Psoas muscle (tissue), 8 donors: ENCODE measurements at places on chromosomes 11 and 22. TPM values are rescaled to one million over a fixed set of nuclear protein-coding genes. Genes with fewer than 3 reads are reported as not detected.

- DNase-seq = no peak
- H3K36me3 ChIP-seq = no peaks in the 10 kb centered on the region
- no peaks in the 10 kb centered on the region for H3K27me3 ChIP-seq
- H3K4me1 ChIP-seq = no peaks in the 10 kb centered on the region
- H3K4me3 ChIP-seq = no peak overlapping the region
Observed at GRCh38 chr11:112806876-112807275, 154.3 kb upstream of the NCAM1 start.

- H3K36me3 ChIP-seq = peaks cover 8% of the 10 kb centered on the region
- H3K4me3 ChIP-seq = no peak overlapping the region
- DNase-seq = peak; percentile 67
- H3K4me1 ChIP-seq = peaks cover 42% of the 10 kb centered on the region
- no peaks in the 10 kb centered on the region for H3K27me3 ChIP-seq
- no peak overlapping the region for H3K27ac ChIP-seq
Observed at GRCh38 chr11:68383976-68384501, 71.6 kb downstream of the LRP5 start.

DNA sequence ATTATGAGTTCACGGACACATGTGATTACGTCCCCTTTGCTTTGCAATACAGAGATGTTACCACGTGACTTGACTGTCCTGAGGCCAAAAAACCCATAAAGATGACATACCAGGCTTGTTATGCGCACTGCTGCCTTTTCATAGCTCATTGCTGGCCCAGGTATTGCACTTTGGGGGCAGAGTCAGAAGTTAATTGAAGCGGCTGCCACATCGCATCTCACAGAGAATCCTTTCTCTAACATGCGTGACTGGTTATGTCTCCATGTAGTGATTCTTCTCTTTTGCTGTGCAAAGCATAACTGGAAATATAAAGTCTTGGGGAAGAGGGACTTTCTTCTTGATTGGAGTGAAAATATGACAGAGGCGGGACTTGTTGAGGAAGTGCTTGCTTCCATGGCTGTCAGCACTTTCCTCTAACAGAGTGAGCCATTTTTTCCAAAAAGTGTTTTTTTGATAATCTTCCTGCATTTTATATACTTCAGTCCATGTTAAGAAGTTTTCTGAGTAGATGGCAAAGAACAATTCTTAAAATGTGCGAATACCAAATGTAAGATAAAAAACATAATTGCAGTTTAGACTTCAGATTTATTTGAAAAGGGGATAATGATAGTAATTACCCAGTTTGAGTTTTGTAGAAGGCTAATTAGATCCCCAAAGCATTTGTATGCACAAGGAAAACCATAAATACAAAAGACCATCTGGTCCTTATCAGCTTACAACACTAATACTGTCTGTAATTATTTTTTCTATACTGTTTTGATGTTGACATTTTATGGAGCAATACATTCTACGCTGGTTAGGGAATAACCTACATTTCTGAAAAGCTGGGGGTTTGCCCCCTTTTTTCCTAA, 324.6 kb upstream of the MTNR1B start:
- H3K27ac ChIP-seq = no peak overlapping the region
- no peaks in the 10 kb centered on the region for H3K4me1 ChIP-seq
- peaks cover 2% of the 10 kb centered on the region for H3K27me3 ChIP-seq
- no peaks in the 10 kb centered on the region for H3K36me3 ChIP-seq
- no peak for DNase-seq
- no peak overlapping the region for H3K4me3 ChIP-seq

- DNase-seq = peak; percentile 79
- H3K36me3 ChIP-seq = no peaks in the 10 kb centered on the region
- H3K27ac ChIP-seq = peak overlapping the region; percentile 36
Observed at GRCh38 chr22:45552580-45553350, 50.1 kb downstream of the FBLN1 start.

GRCh38 chr11:60396382-60396781, at the start of gene MS4A14:
Gene MS4A14 (plus strand): TSS chr11:60396459. CDS start chr11:60396579, 120 bp downstream.
- H3K27me3 ChIP-seq = no peaks in the 10 kb centered on the region
- no peaks in the 10 kb centered on the region for H3K4me1 ChIP-seq
- no peaks in the 10 kb centered on the region for H3K36me3 ChIP-seq

- no peaks in the 10 kb centered on the region for H3K4me1 ChIP-seq
- DNase-seq = no peak
- H3K4me3 ChIP-seq = no peak overlapping the region
- no peaks in the 10 kb centered on the region for H3K36me3 ChIP-seq
- H3K27me3 ChIP-seq = no peaks in the 10 kb centered on the region
- no peak overlapping the region for H3K27ac ChIP-seq
Observed at GRCh38 chr11:80082406-80082805, 641.6 kb upstream of the TENM4 start.

GRCh38 chr22:30205281-30206115, 41.1 kb downstream of the LIF start:
- H3K27me3 ChIP-seq = no peaks in the 10 kb centered on the region
- peak overlapping the region; percentile 63 for H3K27ac ChIP-seq
- H3K36me3 ChIP-seq = no peaks in the 10 kb centered on the region
- DNase-seq = peak; percentile 85
- no peaks in the 10 kb centered on the region for H3K4me1 ChIP-seq
- H3K4me3 ChIP-seq = peak overlapping the region; percentile 4

- peaks cover 89% of the 10 kb centered on the region for H3K4me1 ChIP-seq
- no peak for DNase-seq
- peak overlapping the region; percentile 58 for H3K27ac ChIP-seq
- no peak overlapping the region for H3K4me3 ChIP-seq
Observed at GRCh38 chr11:47511917-47512316, 41.0 kb downstream of the CELF1 start.

GRCh38 chr11:64238076-64238475, 2.8 kb upstream of the FKBP2 start:
- no peak overlapping the region for H3K27ac ChIP-seq
- H3K4me3 ChIP-seq = no peak overlapping the region
- DNase-seq = no peak
- no peaks in the 10 kb centered on the region for H3K27me3 ChIP-seq
- H3K36me3 ChIP-seq = no peaks in the 10 kb centered on the region

DNA sequence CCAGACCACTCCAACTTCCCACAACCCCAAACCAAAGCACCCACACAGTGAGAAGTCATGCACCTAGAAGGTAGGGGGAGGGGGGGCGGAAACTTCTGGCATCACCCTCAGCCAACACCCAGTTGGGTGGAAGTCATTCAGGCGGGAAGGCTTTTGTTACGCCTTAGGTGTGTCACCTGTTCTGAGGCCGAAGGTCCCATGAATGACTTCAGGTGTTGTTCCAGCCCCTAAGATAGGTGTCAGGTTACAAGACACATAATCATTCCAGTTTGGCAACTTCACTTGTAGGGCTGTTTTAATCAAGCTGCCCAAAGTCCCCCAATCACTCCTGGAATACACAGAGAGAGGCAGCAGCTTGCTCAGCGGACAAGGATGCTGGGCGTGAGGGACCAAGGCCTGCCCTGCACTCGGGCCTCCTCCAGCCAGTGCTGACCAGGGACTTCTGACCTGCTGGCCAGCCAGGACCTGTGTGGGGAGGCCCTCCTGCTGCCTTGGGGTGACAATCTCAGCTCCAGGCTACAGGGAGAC, at the start of gene TMPRSS4:
Gene TMPRSS4, plus strand, starts transcription at position 325 of the 528 bp plus-strand sequence. CDS start 225 bp downstream, outside the sequence.
- H3K4me1 ChIP-seq = no peaks in the 10 kb centered on the region
- no peak within 1 kb of the TSS for H3K4me3 ChIP-seq
- no peaks in the 10 kb centered on the region for H3K27me3 ChIP-seq
- H3K36me3 ChIP-seq = no peaks in the 10 kb centered on the region
- no peak within 1 kb of the TSS for H3K27ac ChIP-seq
- no peak for DNase-seq

GRCh38 chr11:75810637-75811390, 4.2 kb upstream of the UVRAG start:
- no peak overlapping the region for H3K4me3 ChIP-seq
- H3K4me1 ChIP-seq = no peaks in the 10 kb centered on the region
- H3K27me3 ChIP-seq = no peaks in the 10 kb centered on the region

- H3K27ac ChIP-seq = peak overlapping the region; percentile 92
- H3K36me3 ChIP-seq = peaks cover 88% of the 10 kb centered on the region
- H3K27me3 ChIP-seq = no peaks in the 10 kb centered on the region
- DNase-seq = peak; percentile 48
Observed at GRCh38 chr22:25765016-25765367, 23.0 kb downstream of the MYO18B start.

DNA sequence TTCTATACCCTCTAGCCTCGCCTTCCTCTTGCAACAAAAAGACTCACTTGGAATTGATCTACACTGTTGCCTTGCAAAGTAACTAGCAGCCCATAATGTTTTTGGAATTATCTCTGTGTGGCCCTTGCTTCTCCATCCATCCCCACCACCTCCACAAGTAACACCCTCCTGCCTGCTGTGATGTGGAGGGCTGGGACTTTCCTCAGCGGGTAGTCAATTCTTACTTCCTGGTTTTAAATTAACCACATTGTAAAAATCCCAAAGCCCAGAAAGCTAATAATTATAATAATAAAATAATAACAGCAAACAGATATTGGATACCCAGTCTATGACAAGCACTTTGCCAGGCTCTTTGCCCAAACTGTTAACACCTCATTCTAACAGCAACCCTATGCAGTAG, 40.8 kb upstream of the GALNT18 start:
- H3K4me1 ChIP-seq = peaks cover 13% of the 10 kb centered on the region
- H3K27ac ChIP-seq = no peak overlapping the region
- H3K4me3 ChIP-seq = no peak overlapping the region
- no peaks in the 10 kb centered on the region for H3K27me3 ChIP-seq
- DNase-seq = no peak
- no peaks in the 10 kb centered on the region for H3K36me3 ChIP-seq

DNA sequence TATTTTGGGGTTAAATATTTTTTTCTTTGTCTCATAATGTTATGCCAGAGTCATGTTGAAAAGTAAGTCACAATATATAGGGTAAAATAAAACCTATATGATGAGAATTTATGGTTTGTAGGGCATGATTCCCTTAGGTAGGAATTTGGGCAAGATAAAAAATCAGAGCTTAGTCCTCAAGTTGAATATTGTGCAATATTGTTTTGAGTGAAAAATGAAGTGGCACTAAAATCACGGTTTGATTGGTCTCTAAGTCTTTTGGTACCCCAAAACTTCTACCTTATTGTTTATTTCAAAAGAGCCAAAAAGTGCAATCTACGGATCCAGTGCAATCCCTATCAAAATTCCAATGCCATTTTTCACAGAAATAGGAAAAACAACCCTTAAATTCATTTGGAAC, 1.6 kb upstream of the MRPL16 start:
- no peak overlapping the region for H3K4me3 ChIP-seq
- no peak overlapping the region for H3K27ac ChIP-seq
- no peak for DNase-seq
- H3K36me3 ChIP-seq = peaks cover 19% of the 10 kb centered on the region

- H3K27me3 ChIP-seq = no peaks in the 10 kb centered on the region
- H3K36me3 ChIP-seq = no peaks in the 10 kb centered on the region
- H3K27ac ChIP-seq = no peak overlapping the region
Observed at GRCh38 chr11:46149342-46149741, 28.1 kb upstream of the PHF21A start.

DNA sequence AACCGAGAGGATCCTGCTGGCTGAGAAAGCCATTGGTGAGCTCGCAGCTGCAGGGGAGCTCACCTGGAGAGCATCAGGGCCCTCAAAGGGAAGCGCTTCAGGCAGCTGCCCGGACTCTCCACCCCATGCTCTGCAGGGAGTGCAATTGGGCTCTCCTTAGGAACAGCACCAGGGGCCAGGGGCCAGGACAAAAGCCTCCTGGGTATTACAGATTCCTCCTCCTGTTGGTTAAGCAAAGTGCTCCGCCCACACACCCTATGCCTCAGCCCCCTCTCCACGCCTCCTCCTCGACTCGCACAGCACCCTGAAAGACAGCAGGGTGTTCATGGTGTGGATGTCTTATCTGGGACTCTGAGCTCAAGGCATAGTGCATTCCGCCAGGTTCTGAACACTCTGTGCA, 139.9 kb downstream of the SHANK2 start:
- no peaks in the 10 kb centered on the region for H3K4me1 ChIP-seq
- peaks cover 1% of the 10 kb centered on the region for H3K27me3 ChIP-seq
- H3K36me3 ChIP-seq = no peaks in the 10 kb centered on the region
- H3K4me3 ChIP-seq = no peak overlapping the region

DNA sequence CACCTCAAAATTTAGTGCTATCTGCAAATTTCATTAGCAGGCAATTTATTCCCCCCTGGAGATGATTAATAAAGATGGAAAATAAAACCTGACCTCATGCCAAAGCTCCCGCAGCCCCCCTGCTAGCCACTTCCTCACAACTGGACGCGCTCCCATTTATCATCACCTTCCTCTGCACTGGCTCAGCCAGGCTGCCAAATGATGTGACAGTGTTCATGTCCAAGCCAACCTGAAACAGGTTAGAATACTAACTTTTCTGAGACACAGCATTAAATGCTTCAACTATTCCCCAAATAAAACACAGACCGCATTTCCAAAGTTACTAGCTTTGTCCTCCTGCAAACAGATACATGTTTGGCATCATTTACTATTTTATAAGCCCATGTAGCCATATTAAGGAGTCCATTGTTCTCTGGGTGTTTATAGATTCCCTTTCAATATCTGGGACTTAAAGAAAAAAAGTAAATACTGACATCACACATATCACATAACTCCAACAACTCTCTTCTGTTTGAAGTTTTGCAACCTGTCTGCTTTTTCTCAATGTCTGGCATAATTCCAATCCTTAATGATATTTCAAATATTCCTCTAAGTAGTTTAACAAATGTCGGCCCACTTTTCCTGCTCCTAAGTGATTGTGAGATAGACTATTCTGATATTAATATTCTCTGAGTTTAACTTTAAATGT, 829.7 kb upstream of the FAT3 start:
- no peaks in the 10 kb centered on the region for H3K36me3 ChIP-seq
- H3K27me3 ChIP-seq = peaks cover 3% of the 10 kb centered on the region
- H3K4me1 ChIP-seq = no peaks in the 10 kb centered on the region
- no peak overlapping the region for H3K4me3 ChIP-seq
- no peak overlapping the region for H3K27ac ChIP-seq
- DNase-seq = no peak

The SCARF2 gene
- 0.44 TPM for polyA plus RNA-seq

The THY1 gene
- 6.4 TPM for polyA plus RNA-seq

The MOGAT2 gene
- not detected for polyA plus RNA-seq

The UPB1 gene
- 0.21 TPM for polyA plus RNA-seq

The FAM89B gene
- 66.9 TPM for polyA plus RNA-seq
